ENCODE measurements at places on chromosomes 11 and 22.

DNA sequence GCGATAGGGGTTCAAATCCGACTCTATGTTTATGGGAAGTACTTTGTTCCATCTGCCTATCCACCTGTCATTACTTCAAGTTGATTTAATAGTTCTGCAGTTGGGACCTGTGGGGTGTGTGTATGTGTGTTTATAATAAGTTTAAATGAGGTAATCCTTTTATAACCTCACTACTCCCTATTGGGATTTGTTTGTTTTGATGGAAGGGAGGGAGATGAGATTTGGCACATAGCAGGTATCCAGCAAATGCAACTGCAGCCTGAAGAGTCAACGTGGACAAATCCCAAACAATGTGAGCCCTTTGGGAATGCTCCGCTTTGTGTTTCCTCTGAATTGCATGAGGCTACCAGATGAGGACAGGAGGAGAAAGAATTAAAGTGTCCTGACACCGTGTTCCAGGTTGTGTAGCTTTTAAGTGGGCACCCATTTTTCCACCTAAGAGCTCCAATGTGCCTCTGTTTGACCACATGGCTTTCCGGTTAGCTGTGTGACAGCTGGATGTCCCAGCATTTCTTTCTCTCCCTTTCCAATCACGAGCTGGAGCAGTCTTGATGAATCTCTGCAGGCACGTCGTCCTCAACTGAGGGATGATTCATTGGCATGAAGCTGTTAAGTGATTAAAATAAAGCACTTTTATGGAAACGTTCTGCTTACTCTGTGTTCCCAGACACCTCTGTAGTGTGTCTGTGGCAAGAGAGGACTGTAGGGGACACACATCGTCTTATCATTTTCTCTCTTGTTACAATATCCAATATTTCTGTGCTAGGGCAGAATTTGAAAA is 610.7 kb downstream of the NTM start:
- no peak for DNase-seq

DNA sequence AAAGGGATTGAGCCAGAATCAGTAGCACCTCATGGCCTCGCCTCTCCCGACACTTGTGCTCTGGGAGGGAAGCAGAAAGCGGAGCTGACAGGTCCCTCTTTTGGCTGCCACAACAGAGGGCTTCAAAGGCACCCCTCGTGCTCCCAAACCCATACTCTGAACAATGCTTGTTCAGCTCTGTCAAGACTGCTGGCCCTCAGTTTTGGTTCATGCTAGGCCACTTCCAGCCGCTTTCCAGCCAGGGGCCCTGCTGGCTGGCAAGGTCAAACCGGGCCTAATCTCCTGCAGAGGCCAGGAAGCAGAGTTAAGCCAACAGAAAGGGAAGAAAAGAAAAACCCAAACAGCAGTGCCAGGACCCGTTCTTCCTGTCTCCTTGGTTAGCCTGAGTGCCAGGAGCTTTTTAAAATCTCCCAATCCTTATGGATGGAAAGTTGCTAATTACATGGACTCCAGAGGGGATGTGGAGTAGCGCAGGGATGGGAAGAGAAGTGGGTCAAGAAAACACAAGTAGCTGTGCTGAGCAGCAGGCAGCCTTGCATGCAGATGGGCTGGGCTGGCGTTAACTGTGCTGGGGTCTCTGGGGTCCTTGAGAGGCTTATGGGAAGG is 150.6 kb downstream of the GRIK4 start:
- DNase-seq: no peak

GRCh38 chr11:6615882-6616585 is 3.2 kb downstream of the TPP1 start:
- DNase-seq: no peak

- DNase-seq: no peak
These were observed 6.1 kb upstream of the UPB1 start for GRCh38 chr22:24489011-24489410.

DNA sequence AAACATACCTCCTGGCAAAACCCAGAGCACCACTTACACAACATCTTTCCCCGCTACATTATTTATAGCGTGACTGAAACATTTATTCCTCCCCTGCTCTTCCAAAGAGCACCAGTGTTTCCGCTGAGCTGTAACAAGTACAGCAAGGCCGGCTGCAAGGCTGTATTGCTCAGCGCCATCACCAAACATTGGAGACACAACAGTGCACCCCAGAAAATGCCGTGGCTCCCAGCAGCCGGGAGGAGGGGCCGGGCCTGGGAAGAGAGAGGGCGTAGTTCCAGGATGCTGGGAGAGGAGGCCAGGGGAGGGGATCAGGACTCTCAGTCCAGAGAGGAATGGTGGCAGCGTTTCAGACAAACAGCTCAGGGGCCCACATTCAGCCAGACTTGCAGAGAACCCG is 133.2 kb downstream of the DSCAML1 start:
- DNase-seq: no peak

Measured in D721Med (cell line).